Activated CD4-positive, alpha-beta T cell treated with anti-CD3 and anti-CD28 coated beads for 24 hours (primary cell): ENCODE measurements at places on chromosomes 11 and 22.

DNA sequence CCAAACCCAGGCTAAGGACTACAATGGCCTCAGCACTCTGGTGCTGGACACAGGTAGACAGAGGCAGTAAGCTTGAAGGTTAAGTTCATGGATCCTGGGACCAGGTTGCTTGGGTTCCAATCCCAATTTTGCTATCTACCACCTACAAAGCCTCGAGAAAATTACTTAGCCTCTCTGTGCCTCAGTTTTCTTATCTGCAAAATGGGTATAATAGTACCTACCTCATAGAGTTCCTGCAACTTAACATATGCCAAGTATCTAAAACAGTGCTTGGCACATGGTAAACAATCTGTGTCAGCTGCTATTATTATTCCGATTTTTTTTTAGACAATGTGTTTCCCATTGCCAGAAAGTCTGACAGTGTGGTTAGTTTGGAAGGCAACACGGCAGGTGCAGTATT is 37.5 kb downstream of the SYN3 start:
- no peak for DNase-seq

- no peak for DNase-seq
Measured at GRCh38 chr11:58659910-58660570, 37.6 kb downstream of the CNTF start.

DNA sequence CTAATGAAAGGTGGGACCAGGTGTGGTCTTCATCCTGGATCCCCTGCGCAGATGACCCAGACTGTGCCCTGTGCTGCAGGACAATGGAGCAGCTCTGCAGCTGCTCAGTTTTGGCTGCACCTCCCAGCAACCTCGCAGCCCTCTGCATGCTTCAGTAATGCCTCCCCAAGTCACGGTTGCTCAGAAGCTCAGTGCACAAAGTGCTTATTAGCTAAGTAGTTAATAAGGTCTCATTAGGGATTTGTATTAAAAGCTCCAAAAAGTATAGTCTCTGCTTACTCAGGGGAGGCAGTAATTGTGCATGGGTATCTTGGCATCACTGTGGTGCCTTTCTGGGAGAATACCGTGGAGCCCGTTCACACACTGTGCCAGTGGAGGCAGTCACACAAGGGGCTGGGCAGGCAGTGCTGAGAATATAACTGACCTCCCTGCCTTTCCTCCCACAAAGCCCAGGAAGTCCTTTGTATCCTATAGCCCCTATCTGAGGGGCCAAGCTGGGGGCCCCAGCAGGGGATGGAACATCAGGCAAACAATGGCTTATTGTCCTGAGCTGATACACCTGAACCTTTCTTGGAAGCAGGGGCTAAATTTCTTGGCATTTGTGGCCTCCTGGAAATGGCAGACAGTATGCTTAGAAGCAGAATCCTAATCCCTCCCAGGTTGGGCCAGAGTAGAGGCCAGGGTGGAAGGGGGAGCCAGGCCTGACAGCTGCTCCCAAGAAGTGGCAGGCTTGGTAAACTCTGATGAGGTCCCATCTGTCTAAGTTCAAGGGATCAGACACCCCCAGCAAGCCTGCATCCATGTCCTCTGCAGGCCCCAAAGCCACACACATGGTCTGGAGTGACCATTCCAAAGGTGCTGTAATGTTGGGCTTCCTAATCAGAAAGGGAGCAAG is 125.5 kb upstream of the PARVA start:
- DNase-seq = no peak

DNA sequence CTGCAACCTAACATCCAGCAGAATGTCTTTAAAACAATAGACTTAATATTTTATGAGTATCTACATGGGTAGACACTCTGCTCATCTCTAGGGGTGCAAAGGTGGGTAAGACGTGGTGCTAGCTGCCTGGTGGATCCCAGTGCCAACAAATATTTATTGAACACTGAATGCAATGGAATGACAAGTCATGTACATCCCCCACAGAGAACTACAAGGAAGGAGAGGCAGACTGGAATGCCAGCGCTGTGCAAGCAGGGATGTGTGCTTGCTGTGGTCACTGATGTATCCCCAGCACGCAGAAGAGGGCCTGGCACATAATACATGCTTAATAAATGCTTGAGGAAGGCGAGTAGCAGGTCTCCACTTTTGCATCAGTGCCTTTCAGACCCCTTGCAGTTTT is 61.9 kb downstream of the CD6 start:
- no peak for DNase-seq

DNA sequence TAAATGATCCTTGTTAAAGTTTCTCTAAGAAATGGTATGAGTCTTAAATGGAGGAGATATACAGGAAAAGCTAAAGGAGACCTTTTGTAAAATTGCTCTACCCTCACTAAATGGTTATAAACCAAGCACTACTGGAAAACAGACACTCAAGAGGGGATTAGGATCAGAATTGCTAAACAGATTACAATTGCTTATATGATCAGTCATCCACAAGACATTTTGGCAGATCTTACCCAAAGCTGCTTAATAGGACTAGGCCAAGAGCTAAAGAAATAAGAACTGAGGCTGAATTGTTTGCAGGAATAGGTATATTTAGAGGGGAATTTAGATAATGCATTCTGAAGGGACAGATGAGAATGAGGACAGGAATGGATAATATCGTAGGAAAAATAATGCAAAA is 9.5 kb downstream of the HARBI1 start:
- DNase-seq = no peak

DNA sequence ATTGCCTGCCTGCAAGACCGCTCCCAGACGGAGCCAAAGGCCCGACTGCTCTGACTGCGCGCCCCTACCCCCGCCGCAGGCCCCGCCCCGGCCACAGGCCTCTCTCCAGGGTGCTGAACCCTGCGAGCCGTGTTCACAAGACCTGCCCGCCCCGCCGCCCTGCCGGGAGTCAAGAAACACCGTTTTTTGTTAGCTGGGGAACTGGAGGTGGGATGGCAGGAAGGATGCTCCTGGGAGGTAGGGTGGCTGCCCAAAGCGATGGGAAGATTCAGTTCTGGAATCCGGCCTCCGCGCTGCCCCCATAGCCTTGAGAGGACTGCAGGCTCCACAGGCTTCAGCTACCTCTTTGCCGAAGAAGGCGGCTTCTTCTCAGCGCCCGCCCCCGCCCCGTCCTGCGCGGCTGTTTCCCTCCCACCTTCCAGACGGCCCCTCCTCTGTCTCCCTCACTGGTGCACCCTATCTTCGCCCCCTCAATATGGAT is 2.7 kb upstream of the PDE2A start:
- peak; percentile 63 for DNase-seq

- no peak for DNase-seq
Measured at GRCh38 chr22:20434264-20434751, 3.3 kb downstream of the SCARF2 start.

DNA sequence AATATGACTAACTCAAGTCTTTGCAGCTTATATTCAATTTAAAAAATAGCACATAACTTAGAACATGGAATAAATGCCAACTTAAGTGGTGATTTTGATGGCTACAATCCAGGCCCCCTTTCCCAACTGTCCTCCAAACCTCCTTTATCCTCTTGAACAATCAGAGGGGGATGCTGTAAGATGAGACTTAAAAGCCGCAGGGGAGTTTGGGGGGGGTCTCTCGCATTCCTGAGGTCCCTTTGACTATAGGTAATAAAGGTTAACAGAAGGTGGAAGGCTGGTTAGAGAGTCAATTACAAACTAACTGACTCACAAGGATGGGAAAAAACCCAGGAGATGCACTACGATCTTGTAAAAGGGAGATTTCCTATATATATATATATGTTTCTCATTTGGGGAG is 101.8 kb downstream of the KIRREL3 start:
- no peak for DNase-seq

DNA sequence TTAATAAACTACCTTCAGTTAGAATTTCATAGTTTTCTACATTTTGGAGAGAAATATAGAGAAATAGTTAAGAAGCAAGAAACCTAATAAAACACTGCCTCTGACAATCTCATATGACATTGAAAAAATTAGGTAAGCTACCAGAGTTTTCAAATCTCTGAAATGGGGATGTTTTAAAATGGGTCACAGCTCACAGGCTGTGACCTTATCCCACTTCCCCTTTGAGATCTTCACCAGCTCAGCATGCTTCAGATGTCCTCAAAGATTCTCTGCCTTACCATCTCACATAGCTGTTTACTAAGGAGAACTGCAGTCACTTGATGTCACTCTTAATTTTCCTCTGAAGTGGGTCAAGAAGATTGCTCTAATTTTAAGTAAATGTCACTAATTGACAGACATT is 717.8 kb downstream of the JRKL start:
- DNase-seq = no peak

DNA sequence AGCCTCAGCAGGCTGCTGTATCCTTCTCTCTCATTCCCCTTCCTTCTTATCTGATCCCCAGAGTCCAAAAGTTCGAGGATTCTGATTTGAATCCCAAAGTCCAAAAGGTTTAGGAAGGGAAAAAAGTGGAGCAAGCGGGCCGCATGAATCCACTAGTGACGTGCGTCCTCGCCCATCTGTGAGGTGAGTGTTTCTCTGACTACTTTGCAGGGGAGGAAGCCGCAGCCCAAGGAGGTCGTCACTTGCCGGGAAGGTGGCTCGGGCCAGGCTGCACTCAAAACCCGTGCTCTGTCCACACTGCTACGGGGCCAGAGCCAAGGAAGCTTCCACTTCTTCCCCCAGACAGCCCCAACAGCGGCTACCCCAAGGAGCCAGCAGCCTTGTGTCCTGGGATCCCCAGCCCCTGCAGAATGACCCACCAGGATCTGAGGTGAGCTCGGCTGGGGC is 16.3 kb downstream of the SLC25A18 start:
- no peak for DNase-seq

DNA sequence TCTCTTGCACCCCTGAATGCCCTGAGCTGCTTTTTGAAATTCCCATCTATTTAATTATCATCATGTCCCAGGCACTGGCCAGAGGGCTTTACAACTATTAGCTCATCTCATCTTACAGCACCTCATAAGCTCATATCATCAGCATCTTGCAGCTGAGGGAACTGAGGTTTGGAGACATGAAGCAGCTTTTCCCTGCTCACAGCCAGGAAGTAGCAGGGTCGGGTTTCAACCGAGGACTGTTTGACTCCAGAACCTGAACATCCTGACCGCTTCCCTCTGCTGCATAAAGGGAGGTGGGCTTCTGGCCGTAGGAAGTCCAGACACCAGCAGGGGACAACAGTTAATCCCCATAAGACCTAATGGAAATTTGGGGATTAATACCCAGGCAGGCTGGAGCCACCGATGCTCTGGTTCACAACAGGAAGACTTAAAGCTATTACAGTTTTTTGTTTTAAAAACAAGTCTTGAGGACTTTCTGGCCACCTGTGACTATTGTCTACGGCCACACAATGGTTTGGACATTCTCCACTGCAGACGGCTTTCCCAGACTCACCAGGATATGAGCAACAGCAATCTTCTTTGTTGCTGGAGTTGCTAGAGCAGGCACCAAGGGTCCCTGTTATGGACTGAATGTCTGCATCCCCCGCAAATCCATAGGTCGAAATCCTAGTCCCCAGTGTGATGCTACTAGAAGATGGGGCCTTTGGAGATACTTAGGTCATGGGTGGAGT is 47.4 kb downstream of the CHST1 start:
- no peak for DNase-seq

GRCh38 chr11:108536783-108537182 is 38.6 kb upstream of the POGLUT3 start:
- DNase-seq = no peak

DNA sequence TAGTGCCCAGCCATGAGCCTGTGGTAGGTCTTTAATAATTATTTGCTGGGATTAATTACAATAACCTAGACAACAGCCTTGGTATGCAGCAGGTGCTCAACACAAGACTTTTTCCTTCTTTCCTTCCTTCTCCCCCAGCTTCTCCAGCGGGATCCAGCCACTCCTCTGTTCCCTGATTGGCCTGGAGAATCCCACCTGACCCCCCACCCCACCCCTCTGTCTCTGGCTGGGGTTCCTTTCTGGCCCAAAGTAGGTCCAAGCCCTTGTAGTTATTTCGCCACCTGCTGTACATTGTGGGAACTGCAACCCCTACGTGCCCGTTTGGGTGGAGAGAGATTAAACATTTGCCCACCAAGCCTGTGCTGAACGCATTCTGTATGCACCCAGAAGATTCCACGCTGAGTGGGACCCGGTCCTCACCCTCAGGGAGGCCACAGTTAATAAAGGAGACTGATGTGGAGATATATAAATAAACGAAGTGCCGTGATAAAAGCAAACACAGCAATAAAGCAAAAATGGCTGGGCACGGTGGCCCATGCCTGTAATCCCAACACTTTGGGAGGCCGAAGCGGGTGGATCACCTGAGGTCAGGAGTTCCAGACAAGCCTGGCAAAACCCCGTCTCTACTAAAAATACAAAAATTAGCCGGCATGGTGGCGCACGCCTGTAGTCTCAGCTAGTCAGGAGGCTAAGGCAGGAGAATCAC is 32.1 kb upstream of the DGKZ start:
- DNase-seq = peak; percentile 69

DNA sequence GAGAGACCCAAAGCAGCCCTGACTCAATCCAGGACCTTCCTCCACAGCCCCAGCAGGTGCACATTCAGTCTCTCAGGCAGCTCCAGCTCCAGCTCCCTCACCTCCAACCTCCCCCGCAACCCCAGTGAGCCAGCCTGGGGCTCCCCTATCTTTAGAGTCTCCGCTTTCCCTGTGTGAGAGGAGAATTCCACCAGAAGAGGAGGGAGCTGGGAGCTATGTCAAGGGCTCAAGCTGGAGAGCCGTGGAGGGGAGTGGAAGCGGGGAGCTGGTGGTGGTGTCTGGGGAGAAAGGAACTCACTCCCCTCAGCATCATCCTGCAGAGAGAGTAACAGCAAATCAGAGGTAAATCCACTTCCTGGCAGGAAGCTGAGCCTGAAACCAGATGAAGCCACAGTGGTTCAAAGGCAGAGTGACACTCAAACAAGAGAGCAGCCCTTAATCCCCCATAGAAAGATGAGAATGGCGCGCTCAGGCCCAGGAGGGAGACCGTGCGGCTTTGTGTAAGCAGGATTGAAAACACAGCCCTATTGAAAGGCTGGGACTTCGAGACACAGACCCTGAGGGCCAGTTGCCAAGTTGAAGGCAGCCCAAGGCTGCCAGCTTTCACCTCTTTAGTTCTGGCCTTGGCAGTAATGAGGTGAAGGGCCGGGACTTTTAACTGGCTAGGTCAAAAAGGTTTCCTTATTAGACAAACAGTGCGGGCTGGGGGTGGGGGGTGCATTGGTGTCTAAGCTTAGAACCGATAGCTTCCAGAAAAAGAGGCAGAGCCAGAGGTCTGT is 21.4 kb upstream of the CDON start:
- DNase-seq = peak; percentile 2

- DNase-seq = no peak
Measured at GRCh38 chr11:21372672-21373071, 703.3 kb downstream of the NELL1 start.

DNA sequence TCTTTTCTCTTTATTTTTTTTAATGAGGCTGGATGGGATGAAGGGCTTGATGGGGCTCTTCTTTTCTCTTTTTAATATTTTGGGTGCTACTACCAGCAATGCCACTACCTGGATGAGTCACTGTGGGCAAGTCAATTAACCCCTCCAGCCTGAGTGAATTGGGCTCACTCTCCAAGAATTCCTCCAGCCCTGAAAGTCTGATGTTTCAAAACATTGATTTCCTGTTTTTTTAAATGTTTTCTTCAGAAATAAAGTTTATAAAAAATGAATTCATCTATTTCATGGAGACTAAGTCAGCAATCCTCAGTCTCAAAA is 812 bp upstream of the OR5A2 start:
- no peak for DNase-seq

GRCh38 chr11:3903207-3903896 is 47.9 kb downstream of the STIM1 start:
- no peak for DNase-seq
